ENCODE measurements at places on chromosomes 2 and 18. TPM values are rescaled to one million over a fixed set of nuclear protein-coding genes. Genes with fewer than 3 reads are reported as not detected.

DNA sequence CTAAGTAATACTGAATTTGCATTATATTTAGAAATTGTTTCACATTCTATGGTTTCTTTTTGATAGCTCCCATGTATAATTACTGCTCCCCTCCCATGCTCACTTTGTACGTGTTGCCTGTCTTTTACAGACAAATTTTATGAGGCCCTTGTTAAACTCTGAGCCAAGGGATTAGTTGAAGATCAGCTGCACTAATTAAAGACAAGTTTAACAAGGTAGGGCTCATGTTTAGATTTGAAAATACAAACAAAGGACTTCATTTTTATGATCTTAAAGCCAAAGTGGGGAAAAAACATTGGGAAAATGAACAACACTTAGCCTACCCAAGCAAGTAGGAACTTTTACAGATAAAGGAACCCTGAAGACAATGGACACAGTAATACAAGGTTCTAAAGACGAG lies 46.2 kb downstream of the ARHGAP28 start:
- DNase-seq = no peak

The COPS9 gene
- 304 TPM for total RNA-seq

DNA sequence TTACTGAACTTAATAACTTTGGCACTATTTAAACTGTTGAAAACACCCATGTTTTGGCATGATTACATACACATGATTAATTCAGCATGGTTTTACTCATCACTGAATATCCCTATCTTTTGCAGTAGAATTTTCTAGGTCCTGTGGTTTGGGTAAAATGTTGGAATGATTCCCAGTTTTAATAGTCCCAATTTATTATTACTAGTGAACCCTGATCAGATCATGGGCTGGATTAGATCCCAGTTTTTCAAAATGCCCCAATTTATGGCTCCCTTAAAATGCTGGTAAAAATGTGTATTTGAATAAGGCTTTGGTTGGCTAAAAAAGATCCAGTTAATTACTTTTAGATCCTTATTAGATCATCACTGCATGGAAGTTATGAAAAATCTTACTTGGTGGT lies 273.6 kb upstream of the NRP2 start:
- DNase-seq = no peak

The PAX8 gene
- 1.3 TPM for total RNA-seq

- no peak for DNase-seq
These were observed 183.0 kb downstream of the PHLPP1 start for GRCh38 chr18:62898359-62898758.

GRCh38 chr2:61478086-61478485 lies 7.2 kb upstream of the USP34 start:
- no peak for DNase-seq

GRCh38 chr2:9982248-9982647 lies 30.8 kb downstream of the GRHL1 start:
- DNase-seq = no peak

The PLA2R1 gene
- not detected for total RNA-seq

The RGPD4 gene
- 0.05 TPM for total RNA-seq

- no peak for DNase-seq
These were observed 129.1 kb downstream of the NRP2 start for GRCh38 chr2:205811387-205811786.

- peak; percentile 54 for DNase-seq
These were observed 144.1 kb downstream of the ZFP36L2 start for GRCh38 chr2:43082111-43082894.

The NDC80 gene
- 77.5 TPM for total RNA-seq

The LDLRAD4 gene
- total RNA-seq = 0.43 TPM

DNA sequence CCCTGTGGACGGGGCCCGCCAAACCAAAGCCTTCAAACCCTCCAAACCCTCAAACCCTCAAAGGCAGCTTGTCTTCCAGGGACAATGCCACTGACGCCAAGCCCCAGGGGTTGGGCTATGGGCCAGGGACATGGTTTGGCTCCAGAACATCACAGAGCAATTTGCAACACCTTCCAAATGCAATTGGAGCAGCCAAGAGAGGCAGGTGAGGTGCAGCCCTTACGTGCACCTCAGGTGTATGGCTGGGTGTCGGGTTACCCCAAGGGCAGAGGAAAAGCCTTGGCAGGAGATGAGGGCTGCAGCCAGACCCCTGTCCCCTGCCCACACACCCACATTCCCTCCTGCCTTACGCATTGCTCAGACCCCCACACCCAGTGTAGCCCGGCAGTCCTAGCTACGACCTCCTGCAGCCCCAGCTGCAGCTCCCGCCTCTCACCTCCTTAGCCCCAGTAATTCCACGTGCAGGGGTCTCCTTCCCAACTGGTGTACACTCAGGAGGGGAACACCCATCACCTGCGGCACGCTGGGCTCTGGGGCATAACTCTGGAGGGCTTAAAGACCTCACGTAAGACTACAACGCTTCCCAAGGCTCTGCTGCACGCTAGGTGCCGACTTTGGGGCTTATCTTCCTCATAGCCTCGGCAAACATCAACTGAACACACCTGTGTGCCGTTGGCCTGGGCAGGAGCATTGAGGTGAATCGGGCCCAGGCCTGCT lies 88.7 kb downstream of the TFCP2L1 start:
- no peak for DNase-seq

GRCh38 chr2:241902357-241902991 lies 32.9 kb downstream of the RTP5 start:
- no peak for DNase-seq

The TTC27 gene
- total RNA-seq = 25.2 TPM

DNA sequence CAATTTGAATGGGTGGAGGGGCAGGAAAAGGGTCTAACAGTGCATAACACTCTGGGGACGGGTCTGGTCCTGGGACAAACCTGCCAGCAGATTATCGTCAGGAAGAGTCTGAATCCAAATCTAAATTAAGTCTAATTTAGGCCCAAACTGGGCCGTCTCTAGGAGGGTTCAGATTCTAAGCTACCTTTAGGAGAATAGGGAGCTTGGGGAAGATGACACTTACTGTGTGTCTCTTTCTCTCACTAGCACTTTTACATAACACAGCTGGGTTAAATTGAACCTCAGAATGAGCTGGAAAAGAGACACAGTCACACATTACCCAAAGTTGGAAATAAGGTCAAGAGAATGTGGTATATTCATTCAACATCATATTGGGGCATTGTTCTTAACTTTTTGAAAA lies 228.8 kb downstream of the KCNH7 start:
- no peak for DNase-seq

The HOXD4 gene
- total RNA-seq = not detected

GRCh38 chr2:218228366-218229090 lies 11.5 kb downstream of the ARPC2 start:
- no peak for DNase-seq

- DNase-seq = no peak
These were observed 172.1 kb downstream of the GFPT1 start for GRCh38 chr2:69214898-69215297.

DNA sequence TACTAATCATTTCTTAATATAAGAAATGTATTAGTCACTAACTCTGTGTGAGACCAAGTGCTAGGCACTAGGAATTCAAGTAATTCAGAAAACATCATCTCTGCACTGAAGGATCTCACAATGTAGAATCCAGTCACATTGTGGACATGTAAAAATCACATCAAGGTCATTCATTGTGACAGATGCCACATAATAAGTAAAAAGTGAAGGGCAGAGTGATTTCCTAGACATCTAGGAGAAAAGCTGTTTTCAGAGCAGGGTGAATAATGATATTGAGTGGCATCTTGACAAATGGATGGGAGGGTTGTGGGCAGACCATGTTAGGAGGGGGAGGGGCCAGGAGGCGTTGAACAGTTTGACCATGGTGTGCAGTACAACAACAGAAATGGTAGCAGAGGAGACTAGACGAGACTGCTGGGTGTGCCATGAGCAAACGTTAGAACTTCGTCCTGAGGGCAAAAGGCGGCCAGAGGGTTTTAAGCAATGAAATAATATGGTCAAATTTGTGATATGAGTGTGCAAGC lies 93.8 kb downstream of the DTNA start:
- no peak for DNase-seq

The C2orf92 gene
- total RNA-seq = 1.3 TPM

The ONECUT2 gene
- 1.9 TPM for total RNA-seq

The AFTPH gene
- 23.9 TPM for total RNA-seq

- DNase-seq = no peak
These were observed 15.0 kb downstream of the SPEG start for GRCh38 chr2:219449609-219450008.

The RRM2 gene
- 456 TPM for total RNA-seq

DNA sequence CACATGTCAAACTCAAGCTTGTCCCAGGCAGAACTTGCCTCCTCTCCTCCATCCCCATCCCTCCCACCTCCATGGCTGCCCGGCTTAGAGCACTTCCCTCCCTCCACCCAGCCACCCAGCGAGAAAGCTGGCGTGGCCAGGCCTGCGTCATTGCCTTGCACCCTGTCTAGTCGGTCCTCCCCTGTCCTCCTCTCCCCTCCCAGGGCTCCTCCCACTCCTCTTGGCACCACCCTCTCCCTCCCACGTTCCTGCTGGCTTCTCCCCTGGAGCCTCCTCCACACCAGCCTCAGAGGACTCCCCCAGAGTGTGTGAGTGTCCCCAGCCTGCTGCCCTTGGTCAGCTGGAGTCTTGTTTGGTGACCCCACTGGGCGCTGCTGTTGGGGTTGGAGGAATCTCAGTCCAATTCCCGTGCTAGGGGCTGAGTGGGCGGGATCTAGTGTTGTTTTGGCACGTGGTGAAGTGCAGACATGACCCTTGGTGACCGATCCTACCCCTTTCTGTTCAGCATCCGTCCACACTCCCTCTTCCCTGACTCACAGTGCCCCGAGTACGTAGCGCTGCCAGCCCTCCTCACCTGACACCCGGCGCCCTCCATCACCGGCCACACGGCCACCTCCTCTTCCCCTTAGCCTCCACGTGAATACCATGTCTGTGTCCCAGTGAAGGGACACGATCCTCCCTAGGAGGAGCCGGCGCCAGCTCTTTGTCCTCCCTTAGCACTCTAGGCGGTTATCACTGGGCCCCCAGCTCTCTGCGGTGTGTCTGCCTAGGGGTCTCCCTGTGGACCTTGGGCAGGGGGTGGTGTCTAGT lies 41.4 kb downstream of the ATP6V1C2 start:
- peak; percentile 44 for DNase-seq

- no peak for DNase-seq
These were observed 34.6 kb upstream of the C2orf15 start for GRCh38 chr2:99106913-99107312.

The SLC25A52 gene
- not detected for total RNA-seq

DNA sequence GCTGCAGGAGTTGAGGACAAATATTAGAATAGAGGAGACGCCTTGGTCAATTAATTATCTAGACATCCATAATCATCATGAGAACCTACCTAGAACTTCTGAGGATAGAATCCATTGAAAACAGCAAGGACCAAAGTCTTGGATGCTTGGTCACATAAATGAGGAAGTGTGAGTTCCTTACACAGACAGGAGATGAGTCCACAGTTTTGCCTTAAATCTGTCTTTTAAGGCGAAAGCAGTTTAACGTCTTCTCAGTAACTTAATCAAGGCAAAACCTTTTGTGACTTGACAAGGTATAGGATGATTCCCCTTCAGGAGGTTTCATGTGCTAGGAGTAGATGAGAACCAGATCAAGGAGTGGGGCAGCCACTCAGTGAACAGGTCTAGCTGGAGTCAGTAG lies 1783.2 kb upstream of the CELF4 start:
- DNase-seq = no peak

GRCh38 chr2:72669121-72669520 lies 156.7 kb downstream of the EXOC6B start:
- DNase-seq = no peak

DNA sequence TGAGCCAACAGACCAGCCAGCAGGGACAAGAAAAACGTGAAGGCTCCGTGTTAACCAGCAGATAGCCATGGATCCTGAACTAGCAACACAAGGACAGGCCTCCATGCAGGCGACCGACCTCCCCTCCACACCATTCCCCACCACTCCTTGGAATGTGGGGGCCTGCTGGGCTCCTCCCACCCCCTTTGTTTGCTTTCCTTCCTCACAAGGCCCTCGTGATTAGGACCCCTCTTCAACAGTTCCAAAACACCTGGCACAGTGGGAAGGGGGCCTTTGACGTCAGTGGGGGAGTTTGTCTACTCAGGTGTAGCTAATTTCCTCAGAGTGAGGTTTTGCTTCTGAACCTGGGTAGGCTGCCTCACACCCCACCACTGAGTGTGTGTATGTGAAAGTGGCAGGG lies 37.8 kb downstream of the SLC14A2 start:
- DNase-seq = no peak

The CAB39 gene
- total RNA-seq = 53.5 TPM

DNA sequence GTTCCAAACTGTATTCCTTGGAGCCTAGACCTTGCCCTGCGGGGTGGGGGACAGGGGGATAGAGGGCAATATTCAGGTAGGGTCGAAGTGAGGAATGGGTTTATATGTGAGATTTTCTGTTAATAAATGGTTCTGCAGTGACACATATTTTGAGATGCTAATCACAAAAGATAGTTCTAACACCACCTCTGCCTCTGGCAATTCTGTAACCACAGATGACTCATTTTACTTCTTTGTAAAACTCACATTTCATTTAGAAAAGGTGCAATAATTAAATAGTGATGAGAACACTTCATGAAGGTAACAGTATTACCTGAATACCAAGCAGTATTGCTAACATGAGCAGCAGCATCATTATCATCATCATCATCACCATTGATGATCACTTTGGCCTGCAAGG lies 306.6 kb downstream of the SUCLG1 start:
- no peak for DNase-seq

DNA sequence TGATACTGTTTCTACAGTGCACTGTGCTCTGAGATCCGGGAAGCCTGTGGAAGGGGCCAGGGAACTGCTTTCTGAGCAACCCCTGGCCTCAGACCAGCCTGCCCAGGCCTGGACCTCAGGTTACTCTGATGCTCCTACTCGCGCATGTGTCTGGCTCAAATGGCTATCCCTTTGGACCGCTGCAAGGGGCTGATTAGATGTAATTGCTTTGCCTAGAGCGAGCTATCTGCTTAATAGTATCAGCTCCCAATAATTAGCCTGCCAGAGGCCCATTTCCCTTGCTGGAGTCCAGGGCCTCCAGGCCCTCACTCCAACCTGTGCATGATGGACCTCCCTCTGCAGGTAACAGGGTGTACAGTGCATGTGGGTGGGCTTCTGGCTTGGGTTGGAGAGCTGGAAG lies 7.2 kb upstream of the KCNK3 start:
- DNase-seq = no peak

DNA sequence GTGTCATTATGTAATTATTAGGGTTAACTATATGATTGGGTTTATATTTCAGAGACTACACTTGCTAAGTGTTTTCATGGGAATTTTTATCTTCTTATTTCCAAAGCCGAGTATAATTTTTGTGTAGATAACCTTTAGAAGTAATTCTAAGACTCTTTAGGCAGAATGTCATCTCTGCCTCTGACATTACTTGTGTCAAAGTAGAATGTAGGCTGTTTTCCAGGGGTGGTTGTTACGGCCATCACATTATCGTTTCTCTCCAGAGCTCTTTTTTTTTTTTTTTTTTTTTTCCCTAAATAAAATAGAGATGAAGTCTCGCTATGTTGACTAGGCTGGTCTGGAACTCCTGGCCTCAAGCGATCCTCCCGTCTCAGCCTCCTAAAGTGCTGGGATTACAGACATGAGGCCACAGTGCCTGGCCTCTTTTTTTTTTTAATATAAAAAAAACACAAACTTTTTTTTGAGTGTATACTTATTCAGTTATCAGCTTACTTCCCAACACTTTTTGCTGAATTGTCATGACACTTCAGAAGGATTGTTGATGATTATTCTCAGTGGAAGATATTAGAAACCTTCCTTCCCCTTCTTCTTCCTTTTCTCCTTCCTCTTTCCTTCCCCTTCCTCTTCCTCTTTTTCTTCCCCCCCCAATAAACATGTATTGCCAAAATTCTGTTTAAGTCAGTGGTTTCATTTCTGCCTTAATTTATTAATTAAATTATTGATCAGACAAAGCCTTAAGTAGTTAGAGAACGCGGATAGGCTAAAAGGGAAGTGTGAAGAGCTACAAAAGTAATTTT lies 2.3 kb downstream of the PIKFYVE start:
- DNase-seq = no peak

The LOXHD1 gene
- not detected for total RNA-seq

The MPP4 gene
- total RNA-seq = 0.05 TPM
